ENCODE measurements at places on chromosomes 7 and 10.

- DNase-seq, result no peak
These were observed 136.6 kb downstream of the ARID5B start for GRCh38 chr10:62037890-62038608.

DNA sequence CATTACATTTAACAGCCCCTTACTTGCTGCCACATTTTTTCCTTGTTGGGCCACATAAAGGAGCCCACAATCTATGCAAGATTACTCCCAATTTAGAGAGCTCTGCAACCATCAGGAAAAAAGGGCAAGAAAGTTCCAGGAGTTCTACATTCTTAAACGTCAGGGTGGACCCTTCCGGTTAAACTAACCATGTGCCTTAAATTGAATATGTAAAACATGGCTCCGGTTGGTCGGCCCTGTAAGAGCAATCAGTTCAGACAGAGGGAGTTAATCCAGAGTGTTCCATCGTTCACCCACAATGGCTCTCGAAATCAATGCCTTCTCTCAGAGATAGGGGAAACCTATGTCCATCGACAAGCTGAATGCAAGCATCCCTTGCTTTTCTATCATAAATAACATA is 253.7 kb upstream of the PFKP start:
- DNase-seq, result no peak

DNA sequence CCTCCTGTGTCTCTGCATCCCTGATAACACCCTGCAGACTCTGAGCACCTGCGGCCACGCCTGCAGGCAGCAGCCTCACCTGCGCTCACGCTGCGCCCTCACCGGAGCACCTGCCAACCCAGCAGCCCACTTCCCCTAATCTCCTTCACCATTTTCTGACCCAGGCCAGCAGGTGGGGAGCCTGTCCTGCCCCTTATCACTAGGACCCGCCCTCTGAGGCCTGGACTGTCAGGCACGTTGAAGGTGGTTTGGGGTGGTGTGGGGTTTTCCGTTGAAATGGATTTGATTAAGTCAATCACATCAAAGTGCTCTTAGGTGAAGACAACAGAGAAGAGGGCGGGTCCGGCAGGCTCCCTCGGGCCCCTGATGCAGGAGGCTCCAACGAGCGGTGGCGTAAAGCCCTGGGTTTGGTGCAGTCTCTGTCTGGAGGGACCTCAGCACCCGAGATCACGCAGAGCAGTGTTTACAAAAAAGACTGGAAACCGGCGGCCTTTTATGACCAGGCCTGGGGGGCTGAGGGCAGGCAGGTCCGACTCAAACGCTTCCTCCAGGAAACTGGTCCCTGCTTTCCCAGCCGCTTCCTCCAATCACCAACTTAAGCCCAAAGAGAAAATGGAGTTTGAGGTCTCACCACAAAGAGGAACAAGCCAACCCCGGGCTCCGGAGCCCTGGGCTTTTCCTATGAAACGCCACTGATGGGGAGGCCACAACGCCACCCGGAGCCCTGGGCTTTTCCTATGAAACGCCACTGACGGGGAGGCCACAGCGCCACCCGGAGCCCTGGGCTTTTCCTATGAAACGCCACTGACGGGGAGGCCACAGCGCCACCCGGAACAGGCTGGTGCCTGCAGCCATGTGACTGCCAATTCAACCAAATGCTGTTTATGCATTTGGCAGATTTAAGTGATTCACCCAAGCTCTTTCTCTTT is 45.5 kb downstream of the DPYSL4 start:
- DNase-seq, result peak; percentile 91

- no peak for DNase-seq
These were observed 11.1 kb upstream of the TARP start for GRCh38 chr7:38284553-38284952.

- no peak for DNase-seq
These were observed 386.0 kb downstream of the RPS24 start for GRCh38 chr10:78419481-78420265.

GRCh38 chr10:113585949-113586348 is 33.1 kb downstream of the HABP2 start:
- DNase-seq, result no peak

DNA sequence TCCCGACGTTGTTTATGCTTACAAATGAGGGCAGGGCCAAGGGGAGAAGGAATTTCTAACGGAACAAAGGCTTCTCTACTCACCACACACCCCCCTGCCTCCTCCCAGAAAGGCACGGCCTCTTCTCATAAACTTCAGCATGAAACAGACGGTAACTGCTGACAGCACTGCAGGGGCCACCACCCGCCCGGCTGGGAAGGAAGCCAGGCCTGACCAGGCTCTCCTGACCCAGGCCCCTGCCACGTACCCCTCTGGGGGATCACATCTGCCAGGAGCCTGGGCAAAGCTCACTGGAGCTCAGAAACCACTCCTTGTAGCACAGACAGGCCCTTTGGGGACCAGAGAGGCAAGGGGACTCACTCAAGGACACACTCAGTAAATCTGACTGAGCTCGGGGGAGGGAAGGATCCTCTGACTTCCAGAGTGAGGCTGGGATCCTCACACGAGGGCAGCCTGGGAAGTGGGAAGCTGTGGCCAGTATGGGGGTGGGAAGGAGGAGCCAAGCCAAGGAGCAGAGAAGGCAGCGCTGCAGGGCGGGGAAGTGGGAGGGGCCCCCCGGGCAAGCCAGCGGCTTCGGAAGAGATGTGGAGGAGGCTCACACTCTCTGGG is 46.1 kb downstream of the ZCCHC24 start:
- DNase-seq, result peak; percentile 93

DNA sequence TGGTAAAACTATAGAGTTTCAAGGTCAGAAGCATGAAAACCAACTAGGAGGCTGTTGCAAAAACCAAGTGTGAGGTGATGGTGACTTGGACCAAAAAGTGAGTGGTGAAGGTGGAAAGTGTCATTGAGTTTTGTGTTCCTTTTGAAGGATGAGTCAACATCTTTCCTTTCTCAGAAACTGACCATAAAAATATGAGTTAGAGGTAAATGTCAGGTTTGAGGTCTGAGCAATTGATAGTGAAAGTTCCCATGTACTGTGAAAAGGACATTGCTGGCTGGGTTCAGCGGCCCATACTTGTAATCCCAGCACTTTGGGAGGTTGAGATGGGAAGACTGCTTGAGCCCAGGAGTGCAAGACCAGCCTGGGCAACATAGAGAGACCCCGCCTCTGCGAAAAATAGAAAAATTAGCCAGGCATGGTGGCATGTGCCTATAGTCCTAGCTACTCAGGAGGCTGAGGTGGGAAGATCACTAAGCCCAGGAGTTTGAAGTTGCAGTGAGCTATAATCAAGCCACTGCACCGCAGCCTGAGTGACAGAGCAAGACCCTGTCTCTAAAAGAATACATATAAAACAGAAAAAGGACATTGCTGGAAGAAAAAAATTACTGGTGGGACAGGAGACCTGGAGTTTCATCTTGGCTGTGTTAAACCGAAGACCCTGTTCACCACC is 89.3 kb upstream of the ARID5B start:
- no peak for DNase-seq

GRCh38 chr10:55476129-55476528 is 675.1 kb upstream of the PCDH15 start:
- DNase-seq, result no peak

DNA sequence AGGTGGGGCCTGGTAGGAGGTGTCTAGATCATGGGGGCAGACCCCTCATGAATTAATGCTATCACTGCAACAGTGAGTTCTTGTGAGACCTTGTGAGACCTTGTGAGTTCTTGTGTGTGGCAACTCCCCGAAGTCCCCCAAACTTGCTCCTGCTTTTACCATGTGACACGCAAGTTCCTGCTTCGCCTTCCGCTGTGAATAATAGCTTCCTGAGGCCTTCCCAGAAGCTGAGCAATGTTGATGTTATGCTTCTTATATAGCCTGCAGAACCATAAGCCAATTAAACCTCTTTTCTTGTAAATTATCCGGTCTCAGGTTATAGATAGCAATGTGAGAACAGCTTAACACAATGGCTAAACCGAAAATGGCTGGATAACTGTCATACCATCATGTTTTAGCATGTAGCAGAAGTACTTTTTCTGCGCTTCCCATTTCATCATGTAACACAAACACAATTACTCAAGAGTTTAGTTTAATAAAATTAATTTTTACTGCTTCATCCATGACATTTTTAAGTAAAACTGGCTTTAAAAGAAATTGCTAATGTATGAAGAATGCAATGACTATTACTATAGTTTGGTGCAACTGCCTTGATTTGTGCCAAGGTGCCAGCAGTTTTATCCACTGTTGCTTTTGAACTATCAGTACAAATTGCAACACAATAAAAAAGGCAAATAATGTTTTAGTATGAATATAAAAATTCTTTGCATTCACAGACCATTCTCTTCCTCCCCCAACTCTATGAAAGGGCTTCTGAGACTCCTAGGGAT is 87.7 kb upstream of the TMEM168 start:
- DNase-seq, result no peak

- DNase-seq, result no peak
These were observed 34.3 kb downstream of the TET1 start for GRCh38 chr10:68594405-68594804.

- no peak for DNase-seq
These were observed 111.5 kb downstream of the CCNY start for GRCh38 chr10:35447693-35448407.

Data from posterior cingulate gyrus (tissue), 11 donors.